Bronchial epithelial cell (primary cell): ENCODE measurements at places on chromosomes 4 and X.
A peak's percentile ranks its signal among the peaks of the same experiment; 100 is the strongest.

- no peak for DNase-seq
These were observed 77.9 kb upstream of the ANKRD50 start for GRCh38 chr4:124790471-124790870.

- no peak for DNase-seq
These were observed 107.1 kb downstream of the ANXA10 start for GRCh38 chr4:168199260-168199957.

- DNase-seq = peak; percentile 53
These were observed 10.0 kb downstream of the MGST2 start for GRCh38 chr4:139675651-139676050.

DNA sequence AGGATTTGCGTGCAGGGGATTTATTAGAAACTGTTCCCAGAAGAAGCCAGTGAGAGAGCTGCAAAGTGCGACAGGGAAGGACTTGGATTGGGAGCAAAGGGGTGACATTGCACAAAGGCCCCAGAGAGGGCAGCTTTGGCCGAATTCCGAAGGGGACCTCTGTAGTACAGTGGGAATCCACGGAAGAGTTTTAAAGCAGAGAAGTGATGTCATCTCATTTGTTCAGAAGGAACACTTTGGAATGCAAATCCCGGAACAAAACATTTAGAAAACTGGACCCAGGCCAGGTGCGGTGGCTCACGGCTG lies 71.7 kb downstream of the FAM184B start:
- DNase-seq = no peak

DNA sequence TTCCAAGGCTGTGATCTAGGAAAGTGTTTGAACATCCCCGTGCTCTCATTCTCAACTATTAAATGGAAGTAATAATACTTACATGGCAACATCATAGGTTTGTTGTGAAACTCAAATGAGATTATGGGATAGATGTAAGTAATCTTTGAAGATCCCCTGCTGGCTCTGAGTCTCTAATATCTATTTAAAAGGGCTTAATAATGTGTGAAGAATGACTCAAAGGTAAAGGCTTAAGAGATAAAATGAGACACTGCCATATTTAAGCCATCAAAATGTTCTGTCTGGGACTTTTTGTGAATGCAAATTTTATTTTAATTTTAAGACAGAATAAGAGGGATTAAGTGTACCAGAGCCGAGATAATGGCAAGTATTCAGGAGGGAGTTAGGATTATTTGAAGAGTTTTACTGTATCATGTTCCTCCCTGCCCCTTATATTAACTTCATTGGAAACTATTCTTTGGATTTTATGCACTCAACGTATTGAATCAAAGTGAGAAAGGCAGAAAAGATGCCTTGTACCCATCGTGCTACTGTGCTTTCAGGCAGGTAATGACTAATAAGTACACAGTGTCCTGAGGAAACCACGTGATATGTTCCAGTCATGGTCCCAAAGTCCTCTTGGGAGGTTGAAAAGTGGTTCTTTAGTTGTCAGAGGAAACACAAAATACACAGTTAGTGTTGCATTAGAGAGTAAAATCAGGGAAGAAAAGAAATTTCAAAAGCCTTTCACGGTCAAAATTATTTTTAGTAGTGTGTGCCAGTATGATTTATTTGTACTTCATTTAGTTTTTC lies 192.4 kb downstream of the RBM46 start:
- peak; percentile 26 for DNase-seq

GRCh38 chr4:142861351-142861750 lies 15.2 kb upstream of the INPP4B start:
- no peak for DNase-seq

DNA sequence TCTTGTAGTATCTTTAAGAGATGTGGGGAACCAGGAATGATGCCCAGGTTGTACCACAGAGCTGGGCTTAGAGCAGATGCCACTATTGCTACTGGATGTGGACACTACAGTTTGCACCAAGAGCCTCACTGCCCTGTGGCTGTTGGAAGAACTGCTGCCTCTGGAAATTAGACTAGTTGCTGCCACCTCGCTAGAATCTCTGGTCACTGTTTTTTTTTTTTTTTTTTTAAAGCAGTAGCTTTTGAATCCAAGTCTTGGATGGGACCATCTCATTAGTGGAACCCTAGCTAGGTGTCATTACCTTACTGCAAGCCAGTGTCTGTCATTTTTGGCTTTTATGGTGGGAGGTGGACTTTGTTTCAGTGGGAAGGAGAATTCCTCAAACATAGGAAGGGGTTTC lies 105.5 kb downstream of the ARHGAP10 start:
- DNase-seq = no peak

GRCh38 chr4:72842323-72842722 lies 227.2 kb downstream of the COX18 start:
- DNase-seq = peak; percentile 28

DNA sequence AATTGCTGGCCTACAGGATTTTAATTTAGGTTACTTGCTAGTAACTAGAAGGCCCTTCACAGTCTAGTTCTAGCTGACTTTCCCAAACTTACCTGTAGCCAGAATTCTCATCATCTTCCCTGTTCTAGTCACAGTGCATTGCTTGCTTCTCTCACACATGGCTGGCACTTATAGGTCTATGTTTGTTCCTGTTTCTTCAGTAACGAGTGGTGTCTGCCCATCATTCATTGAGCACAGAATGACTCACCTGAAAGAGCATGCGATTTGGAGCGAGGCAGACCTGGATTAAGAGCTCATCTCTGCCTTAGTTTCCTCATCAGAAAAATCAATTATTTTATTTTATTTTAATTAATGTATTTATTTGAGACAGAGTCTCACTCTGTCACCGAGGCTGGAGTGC lies 201.7 kb upstream of the ANK2 start:
- DNase-seq = peak; percentile 80

- no peak for DNase-seq
These were observed 35.9 kb downstream of the SLC9A6 start for GRCh38 chrX:136021160-136021559.

GRCh38 chr4:114193624-114194399 lies 214.4 kb upstream of the ARSJ start:
- no peak for DNase-seq

- no peak for DNase-seq
These were observed 1.2 kb downstream of the BCOR start for GRCh38 chrX:40096395-40097091.

- peak; percentile 55 for DNase-seq
These were observed 636 bp upstream of the EOLA1 start for GRCh38 chrX:149540131-149540620.

- DNase-seq = peak; percentile 34
These were observed 50.0 kb downstream of the TET2 start for GRCh38 chr4:105196523-105197145.

DNA sequence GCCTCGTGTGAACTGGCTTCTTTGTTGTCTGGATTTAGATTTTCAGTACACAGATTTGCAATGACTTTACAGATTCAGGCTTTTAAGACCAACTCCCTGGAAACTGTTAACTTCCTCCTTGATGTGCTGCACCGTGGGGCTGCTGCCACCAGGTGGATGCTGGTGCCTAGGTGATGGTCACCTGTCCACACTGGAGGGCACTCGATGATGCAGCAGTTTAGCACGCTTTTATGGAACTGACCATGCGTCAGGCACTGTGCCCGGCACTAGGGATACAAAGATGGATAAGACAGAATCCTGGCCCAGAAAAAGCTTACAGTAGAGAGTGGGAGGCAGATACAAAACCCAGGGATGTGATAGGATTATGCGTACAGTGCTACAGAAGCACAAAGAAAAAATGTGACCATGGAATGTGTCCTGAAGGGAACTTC lies 180.7 kb downstream of the CEP135 start:
- DNase-seq = no peak

GRCh38 chr4:40736910-40737309 lies 12.8 kb upstream of the NSUN7 start:
- DNase-seq = peak; percentile 42

- no peak for DNase-seq
These were observed 52.5 kb downstream of the LHFPL1 start for GRCh38 chrX:112627206-112627605.

DNA sequence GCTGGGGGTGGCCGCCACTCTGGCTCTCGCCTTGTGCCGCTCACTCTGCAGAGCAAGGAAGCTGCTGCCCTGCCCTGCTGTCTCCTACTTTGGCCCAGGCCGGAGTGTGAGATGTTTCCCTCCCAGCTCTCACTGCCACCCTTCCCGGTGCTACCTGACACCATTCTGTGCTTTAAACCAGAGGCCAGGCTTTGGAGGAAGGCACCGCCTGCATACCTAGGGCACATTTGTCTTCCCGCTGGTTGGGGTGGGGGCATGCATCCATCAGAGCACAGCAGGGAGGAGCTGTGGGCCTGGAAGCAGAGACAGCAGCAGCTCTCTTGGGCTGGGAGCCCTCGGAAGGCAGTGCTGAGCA lies 96.9 kb upstream of the PSAPL1 start:
- no peak for DNase-seq

DNA sequence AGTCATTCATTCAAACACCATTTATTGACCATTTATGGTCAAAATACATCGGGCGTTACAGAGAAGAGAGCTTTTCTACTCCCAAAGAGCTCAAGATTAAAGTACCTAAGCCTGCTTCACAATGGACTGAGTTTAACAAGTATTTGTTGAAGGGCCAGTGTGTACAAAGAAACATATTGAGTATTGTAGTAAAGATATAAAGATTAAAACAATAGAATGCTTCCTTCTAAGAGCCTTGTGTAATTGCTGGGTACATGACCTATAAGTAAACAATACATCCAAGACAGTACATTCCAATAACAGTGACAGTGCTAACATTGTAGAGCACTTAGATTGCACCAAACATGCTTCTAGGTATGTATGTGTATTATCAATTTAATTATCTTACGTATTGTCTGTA lies 695.5 kb downstream of the PCDH7 start:
- no peak for DNase-seq

- peak; percentile 35 for DNase-seq
These were observed 807 bp downstream of the USP9X start for GRCh38 chrX:41085878-41086626.
